Fibroblast of mammary gland (primary cell): ENCODE measurements at places on chromosomes 16 and 17.

GRCh38 chr17:79883202-79883601 lies 44.0 kb upstream of the CBX4 start:
- no peak for DNase-seq

- DNase-seq: no peak
These were observed 3.6 kb upstream of the ARL4D start for GRCh38 chr17:43395165-43395564.

DNA sequence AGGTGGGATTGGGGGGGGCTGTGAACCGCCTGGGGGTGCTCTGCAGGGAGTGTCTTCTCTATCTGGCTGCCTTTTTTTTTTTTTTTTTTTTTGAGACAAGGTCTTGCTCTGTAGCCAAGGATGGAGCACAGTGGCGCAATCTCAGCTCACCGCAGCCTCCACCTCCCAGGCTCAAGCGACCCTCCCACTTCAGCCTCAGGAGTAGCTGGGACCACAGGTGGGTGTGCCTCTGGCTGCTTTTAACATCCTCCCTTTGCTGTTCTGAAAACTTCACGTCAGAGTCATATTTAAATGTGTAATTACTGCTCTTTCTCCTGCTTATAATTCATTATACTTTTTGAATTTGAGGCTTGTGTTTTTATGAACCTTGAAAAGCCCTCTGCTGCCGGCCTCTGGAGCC lies 78.4 kb downstream of the ZNF778 start:
- DNase-seq: peak; percentile 19

DNA sequence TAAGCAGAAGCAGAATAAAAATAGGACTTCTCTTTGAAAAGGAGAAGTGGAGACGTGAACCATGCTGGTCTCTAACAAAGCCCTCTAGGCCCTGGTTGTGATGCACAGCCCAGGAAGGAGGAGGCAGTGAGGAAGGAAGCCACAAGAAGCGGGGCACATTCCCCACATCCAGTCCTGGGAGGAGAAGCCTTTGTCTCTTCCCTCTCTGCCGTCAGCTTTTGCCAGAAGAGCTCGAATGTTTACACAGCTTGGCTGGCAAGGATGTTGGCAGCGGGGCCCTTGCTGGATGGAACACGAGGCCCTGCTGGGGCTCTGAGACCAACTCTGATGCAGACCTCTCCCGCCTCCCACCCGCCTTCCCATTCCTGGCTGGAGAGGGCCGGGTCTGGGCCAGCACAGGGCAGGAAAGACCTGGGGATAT lies 91.3 kb downstream of the MAF start:
- DNase-seq: no peak

GRCh38 chr16:15768201-15768600 lies 88.6 kb downstream of the MYH11 start:
- no peak for DNase-seq
